MG63 (cell line): ENCODE measurements at places on chromosomes 7 and 10. TPM values are rescaled to one million over a fixed set of nuclear protein-coding genes. Genes with fewer than 3 reads are reported as not detected.

DNA sequence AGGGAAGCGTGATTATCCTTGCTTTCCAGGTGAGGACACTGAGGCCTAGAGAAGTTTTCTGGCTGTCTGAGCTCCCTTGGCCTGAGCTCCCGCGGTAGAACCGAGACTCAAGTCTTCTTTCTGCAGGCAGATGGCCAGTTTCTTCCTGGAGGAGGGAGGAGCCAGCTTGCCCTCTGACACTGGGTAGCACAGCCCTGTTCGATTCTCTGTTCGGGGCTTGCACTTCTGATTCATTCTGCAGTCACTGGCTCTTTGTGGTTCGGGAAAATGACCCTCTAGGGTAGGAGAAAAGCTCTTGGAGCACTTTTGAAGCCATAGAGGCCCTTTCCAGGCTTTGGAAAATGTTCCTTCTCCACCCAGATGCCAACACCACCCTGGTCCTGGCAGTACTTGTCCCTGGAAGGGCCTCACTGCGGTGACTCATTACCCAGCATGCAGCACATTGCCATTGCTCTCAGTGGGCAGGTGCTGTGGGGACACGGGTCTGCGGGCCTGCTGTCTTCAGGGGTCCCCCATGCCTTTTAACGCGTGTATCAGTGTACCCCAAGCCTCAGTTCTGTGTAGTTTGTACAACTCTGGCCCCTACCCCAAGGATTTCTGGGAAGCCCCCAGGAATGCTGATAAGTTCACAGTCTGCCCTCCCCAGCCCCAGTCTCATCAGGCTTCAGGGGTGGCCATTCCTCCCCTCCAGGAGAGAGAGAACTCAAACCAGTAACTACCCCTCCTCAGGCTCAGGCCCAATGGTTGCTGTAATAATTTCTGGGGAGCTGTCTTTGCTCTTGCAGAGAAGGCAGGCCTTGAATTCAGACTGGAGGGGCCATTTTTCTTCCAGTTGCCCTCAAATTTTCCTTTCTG is 11.9 kb downstream of the CHST3 start:
- peak; percentile 91 for DNase-seq

DNA sequence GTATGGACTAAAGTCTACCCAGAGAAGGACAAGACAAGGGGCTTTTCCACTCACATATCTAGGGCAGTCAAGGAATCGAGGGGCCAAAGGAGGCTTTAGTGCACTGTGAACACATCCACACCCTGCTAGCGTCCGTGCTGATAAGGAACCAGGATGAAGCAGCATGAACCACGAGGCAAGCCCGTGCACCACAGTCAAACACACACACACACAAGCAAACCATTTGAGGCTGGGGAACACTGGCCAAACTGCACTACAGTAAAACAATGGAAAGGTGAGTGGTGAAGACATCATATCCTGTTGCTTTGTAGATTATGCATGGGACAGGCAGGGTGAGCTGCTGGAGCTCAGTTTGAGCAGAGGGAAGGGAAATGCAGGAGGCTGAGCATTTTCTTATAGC is 177.4 kb upstream of the CDCA7L start:
- DNase-seq: no peak

DNA sequence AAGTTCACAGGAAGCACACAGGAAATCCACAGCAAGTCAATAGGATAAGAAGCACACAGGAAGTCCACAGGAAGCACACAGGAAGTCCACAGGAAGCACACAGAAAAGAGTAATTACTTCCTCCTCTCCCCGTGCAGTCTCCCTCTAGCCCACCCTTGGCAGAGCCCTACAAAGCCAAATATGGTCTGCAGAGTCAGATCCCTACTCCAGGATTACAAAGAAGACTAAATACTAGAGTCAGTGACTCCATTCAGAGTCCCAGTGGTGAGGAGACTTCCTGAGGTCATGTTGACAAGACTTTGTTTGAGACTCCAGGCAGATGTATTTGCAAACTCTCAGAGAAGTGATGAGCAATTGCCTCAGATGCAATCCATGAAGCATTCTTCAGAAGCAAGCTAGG is 398.6 kb upstream of the AUTS2 start:
- DNase-seq: no peak

DNA sequence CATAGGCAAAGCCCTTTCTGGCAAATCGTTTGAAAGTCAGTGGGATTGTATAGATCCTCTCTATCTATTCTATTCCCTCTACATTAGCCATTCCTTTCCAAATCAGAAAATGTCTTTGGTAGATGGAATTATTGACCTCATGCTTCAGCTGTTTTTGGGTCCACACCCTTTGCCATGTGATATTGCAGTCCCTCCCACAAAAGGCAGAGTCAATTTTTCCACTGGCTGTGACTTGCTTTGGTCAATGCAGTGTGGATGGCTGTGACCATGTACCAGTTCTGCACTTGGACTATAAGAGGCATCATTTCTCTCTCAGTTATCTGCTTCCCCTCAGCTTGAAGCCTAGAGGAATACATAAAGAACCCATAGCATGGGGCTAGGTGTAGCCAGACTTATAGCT is 332.9 kb downstream of the PTEN start:
- DNase-seq: no peak

- DNase-seq: no peak
Observed at GRCh38 chr7:81068-81925, 111.1 kb upstream of the FAM20C start.

DNA sequence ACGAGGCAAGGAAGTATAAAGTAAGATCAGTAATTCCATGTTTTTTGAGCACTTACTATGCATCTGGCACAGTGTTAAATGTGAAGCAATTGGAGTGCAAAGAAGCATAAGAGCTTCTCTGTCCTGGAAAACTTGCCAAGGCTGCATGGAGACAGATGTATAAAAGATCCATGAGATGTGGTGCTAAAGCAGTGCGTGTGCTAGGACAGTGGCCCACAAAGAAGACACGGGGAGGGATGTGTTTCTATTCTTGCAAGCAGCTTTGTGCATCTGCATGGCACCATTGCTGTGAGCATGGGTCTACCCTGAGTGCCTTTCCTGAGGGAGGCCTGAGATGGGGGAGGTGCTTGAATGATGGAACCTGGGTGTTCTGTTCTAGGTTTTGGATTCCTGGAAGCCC is 5.1 kb upstream of the CDHR3 start:
- no peak for DNase-seq

DNA sequence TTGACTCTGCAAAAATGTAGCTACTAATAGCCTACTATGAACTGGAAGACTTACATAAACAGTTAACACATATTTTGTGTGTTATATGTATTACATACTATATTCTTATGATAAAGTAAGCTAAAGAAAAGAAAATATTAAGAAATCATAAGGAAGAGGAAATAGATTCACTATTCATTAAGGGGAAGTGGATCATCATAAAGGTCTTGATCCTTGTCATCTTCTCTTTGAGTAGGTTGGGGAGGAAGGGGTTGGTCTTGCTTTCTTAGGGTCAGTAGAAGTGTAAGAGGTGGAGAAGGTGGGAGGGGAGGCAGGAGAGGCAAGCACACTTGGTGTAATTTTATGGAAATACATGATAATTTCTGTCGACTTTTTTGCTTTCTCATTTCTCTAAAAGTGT is 81.3 kb downstream of the NAMPT start:
- DNase-seq: no peak

GRCh38 chr7:1758028-1758858 is 88.2 kb downstream of the ELFN1 start:
- peak; percentile 72 for DNase-seq

GRCh38 chr10:88617772-88618300 is 31.3 kb downstream of the LIPJ start:
- DNase-seq: no peak

GRCh38 chr7:82567356-82567755 is 123.8 kb upstream of the CACNA2D1 start:
- no peak for DNase-seq

- DNase-seq: no peak
Observed at GRCh38 chr10:132148261-132149251, 38.2 kb upstream of the DPYSL4 start.

The SCART1 gene
- 0.35 and 1.5 TPM in 2 replicates for total RNA-seq

The ZNF12 gene
- 7.1 and 8.0 TPM in 2 replicates for total RNA-seq
